ENCODE measurements at places on chromosomes 16 and 17.

DNA sequence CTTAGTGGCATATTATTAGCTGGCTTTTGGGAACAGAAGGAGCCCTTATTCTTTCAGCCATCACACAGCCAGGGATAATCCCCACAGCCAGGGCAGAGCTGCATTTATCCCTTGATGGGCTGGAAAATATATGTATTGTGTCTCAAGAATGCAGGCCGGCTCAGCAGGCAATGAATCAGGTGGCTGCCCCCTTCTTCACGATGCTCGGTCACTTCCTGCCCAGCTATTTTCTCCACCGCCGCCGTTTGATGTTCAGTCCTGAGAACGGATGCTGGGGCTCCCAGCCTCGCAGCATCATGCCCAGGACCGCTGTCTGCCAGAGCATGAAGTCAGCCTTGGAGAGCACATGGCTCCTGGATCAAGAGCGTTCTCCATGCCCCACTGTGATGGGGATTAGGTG is 4.3 kb upstream of the MYH3 start:
- H3K36me3 ChIP-seq = peaks cover 6% of the 10 kb centered on the region
- no peaks in the 10 kb centered on the region for H3K27me3 ChIP-seq
- no peaks in the 10 kb centered on the region for H3K4me1 ChIP-seq
- H3K4me3 ChIP-seq = no peak overlapping the region
- DNase-seq = no peak

DNA sequence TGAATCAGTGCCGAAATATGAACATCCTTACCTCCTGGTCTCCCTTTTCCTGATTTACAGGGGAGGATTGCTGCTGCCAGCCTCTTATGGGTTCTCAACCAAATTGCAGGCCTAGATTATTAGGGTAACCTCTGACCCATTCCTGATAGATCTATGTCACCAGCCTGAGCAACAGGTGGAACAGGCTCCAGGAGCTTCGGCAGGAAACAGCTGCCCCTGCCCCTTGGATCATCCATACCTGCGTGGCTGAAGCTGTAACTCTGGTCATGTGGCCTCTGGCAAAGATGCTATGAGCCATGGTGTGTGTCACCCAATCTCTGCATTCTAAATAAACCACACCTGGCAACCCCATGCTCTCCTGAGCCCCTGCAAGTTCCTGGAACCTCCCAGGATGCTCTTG is 18.4 kb upstream of the RBBP6 start:
- DNase-seq = no peak
- H3K36me3 ChIP-seq = no peaks in the 10 kb centered on the region
- no peaks in the 10 kb centered on the region for H3K4me1 ChIP-seq
- no peaks in the 10 kb centered on the region for H3K27me3 ChIP-seq

DNA sequence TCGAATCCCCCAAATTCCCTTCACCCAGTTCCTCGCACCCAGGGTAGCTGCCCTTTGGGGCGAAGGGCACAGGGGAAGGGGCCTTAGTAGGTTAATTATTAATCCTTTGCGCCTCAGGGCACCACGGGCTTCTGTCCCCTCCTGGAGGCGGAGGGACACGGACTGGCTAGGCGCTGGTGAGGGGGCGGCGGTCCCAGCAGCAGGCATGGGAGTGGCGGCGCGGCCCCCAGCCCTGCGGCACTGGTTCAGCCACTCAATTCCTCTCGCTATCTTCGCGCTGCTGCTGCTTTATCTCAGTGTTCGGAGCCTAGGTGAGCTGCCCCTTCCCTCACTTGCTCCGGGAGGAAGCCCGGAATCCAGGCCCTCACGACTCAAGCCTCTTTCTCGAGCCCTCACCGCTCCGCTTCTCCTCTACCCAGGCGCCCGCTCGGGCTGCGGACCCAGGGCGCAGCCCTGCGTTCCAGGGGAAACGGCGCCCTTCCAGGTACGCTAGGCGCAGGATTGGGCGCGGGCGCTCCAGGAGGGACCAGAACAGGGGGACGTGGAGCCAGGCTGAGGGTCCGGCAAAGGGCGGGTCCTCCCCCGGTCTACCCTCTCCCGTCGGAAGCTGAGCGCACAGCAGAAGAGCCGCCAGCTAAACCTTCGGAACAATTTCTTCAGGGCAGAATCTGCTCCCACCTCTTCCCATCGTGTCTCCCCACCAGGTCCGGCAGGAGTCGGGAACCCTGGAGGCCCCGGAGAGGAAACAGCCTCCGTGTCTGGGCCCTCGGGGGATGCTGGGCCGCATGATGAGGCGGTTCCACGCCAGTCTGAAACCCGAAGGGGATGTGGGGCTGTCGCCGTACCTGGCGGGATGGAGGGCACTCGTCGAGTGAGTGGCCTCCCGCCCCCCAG is at the start of gene GLTPD2:
Gene GLTPD2, plus strand, starts transcription at position 158 of the 894 bp plus-strand sequence. Its CDS starts 48 bp downstream, at position 206.
- H3K27me3 ChIP-seq = peaks cover 31% of the 10 kb centered on the region
- H3K4me1 ChIP-seq = peaks cover 57% of the 10 kb centered on the region
- H3K27ac ChIP-seq = no peak within 1 kb of the TSS
- H3K4me3 ChIP-seq = peak within 1 kb of the TSS; percentile 66

GRCh38 chr17:45338023-45338781 is 21.4 kb upstream of the MAP3K14 start:
- H3K27ac ChIP-seq = no peak overlapping the region
- no peak overlapping the region for H3K4me3 ChIP-seq
- H3K27me3 ChIP-seq = no peaks in the 10 kb centered on the region
- no peaks in the 10 kb centered on the region for H3K36me3 ChIP-seq

GRCh38 chr17:28865946-28866752 is 11.3 kb downstream of the ERAL1 start:
- H3K4me3 ChIP-seq = no peak overlapping the region
- no peaks in the 10 kb centered on the region for H3K4me1 ChIP-seq
- peaks cover 11% of the 10 kb centered on the region for H3K36me3 ChIP-seq
- no peak overlapping the region for H3K27ac ChIP-seq
- DNase-seq = no peak

GRCh38 chr16:72149676-72150464 is 22.1 kb downstream of the PMFBP1 start:
- H3K27me3 ChIP-seq = no peaks in the 10 kb centered on the region
- DNase-seq = no peak
- no peaks in the 10 kb centered on the region for H3K4me1 ChIP-seq
- no peak overlapping the region for H3K27ac ChIP-seq

DNA sequence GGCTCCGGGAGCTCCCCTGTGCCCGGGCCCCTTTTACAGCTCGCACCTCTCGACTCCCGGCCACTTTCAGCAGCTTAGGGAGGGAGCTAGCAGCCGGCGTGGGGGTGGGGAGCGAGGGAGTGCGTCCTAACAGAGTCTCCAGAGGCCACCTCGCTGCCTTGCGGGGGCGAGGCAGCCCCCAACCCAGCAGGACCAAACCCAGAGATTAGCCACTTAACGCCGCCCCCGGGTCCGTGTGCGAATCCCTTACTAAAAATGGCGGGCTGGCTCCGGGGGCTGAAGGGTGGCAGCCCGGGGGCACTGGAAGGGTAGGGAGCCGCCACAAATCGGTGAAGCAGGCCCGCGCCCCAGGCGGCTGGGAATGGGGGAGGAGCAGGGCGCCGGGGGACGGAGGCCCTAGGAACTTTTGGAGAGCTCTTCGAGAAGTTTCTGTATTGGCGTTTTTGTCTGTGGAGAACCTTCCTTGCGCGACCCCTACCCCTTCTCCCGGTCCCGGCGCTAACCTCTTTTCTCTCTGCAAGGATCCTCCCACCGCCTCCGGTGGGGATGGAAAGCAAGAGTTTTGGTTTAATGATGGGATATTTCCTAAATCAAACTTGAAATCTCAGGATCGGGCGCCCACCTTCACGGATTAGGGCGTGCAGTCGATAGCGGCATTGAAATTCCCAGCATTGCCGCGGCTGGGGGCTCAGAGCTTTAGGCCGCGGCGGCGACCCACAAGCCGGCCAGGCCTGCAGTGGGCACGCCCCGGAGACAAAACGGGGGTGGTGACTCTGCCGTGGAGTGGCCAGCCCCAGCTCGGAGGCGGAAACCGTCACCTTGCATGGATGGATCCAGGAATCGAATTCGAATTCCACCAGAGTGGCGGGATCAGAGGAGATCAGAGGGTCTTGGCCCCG is 793 bp upstream of the IRX3 start:
- no peak for DNase-seq
- H3K4me3 ChIP-seq = peak overlapping the region; percentile 47
- H3K27me3 ChIP-seq = peaks cover 92% of the 10 kb centered on the region
- peak overlapping the region; percentile 10 for H3K27ac ChIP-seq
- peaks cover 66% of the 10 kb centered on the region for H3K4me1 ChIP-seq

DNA sequence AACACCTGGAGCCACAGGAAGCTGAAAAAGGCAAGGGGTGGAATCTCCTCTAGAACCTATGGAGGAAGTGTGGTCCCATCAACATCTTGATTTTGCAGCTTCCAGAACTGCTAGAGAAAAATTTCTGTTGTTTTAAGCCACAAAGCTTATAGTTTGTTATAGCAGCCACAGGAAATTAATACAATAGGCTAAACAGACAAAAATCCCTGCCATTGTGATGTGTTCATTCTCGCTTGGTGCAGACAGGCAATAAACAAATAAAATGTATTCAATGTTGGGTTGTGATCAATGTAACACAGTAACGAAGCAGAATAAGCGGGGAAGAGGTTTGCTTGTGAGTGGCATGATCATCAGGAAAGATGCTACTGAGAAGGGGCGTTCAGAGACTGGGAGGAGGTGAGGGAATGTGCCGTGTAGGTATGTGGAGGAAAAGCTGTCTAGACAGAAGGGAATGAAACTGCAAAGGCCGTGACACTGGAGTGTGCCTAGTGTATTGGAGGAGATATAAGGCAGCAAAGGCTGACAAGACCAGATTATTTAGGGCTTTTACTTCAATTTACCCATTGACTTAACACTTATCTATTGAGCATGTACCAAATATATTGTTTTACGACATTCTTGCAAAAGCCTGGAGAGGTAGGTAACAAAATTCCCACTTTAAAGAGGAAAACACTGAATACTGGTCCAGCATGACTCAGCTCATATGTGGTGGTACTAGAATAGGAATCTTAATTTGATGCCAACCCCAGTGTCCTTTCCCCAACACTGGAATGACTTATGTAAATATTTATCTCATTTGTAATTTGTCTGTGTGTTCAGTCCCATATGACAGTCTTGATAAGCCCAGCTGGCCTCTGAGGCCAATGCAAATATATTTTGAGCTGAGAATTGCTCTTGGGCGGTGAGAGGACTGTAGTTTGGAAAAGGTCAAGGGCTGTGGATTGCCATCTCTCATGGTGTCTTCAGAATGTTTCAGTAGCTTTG is 375.9 kb downstream of the CDH13 start:
- H3K27me3 ChIP-seq = no peaks in the 10 kb centered on the region

- H3K27me3 ChIP-seq = peaks cover 8% of the 10 kb centered on the region
- H3K27ac ChIP-seq = no peak overlapping the region
- H3K36me3 ChIP-seq = no peaks in the 10 kb centered on the region
- peak overlapping the region; percentile 73 for H3K4me3 ChIP-seq
- peaks cover 9% of the 10 kb centered on the region for H3K4me1 ChIP-seq
- DNase-seq = no peak
These were observed 2.2 kb downstream of the GJC1 start for GRCh38 chr17:44827863-44828262.

DNA sequence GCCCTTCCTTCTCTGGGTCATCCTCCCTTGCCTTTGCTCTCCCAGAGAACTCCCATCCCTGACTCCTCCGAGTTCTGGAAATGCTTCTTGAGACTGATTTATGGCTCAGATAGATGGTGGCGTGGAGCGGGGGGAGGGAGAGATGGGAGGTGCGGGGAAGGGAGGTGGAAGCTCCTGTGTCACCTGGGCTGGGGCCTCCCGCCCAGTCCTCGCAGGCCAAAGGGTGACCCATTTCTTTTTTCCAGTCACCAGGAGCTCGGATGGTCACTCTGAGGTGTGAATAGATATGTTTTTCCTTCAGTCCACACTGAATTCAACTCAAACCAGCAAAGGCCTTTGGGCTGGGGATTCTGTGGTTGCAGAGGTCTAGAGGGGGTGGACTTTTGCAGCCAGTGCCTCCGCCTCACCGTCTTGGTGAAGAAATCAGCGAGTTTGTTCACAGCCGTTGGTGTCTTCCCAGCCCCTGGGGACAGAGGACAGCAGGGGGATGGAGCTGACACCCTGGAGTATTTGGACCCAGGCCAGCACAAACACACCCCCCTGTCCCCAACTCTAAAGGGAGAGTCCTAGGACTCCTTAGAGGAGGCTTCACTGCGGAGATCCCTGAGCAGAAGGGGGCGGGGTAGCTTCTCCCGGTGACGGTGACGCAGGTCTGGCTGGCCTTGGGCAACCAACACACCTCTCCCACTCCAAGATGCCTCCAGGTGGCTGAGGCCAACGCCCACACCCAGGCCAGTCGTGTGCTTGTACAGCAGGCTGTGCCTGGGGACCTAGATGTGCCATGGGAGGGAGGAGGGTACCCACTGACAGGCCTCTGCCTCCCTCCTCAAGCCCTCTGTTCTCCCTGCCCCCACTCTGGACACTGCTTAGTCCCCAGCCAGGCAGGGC is 80.6 kb downstream of the AMFR start:
- no peak overlapping the region for H3K4me3 ChIP-seq
- H3K36me3 ChIP-seq = peaks cover 99% of the 10 kb centered on the region
- H3K4me1 ChIP-seq = no peaks in the 10 kb centered on the region

DNA sequence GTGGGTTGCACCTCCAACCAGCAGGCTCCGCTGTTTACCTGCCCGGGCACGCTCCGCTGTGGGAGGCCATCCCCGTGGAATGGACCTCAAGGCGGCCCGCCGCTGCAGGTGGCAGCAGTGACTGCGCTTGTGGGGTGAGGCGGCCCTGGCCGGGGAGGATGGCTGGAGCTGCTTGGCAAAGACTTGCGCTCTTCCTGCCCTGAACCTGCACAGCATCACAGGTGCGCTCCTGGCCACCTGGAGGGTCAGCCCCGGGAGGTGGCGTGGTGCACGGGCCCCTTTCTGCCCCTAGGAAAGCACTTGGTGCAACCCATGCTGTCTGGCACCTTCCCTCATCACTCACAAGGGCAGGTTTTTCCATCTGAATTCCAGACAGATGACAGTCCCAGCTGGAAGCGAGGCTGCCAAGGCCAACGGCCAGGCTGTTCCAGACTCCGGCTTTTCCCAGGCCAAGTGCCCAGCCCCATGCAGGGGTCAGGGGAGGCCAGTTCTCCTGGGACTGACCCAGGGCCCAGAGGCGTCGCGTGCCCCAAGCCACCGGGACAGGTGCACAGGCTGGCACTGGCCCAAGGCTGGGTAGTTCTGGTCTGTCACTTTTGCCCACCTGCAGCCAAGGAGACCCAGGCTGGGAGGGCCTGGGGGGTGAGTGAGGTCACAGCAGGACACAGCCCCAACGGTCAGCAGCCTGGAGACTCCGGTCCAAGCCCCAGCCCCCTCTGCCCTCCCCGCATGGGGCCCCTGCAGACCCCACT is 13.3 kb downstream of the UTS2R start:
- peaks cover 26% of the 10 kb centered on the region for H3K36me3 ChIP-seq
- DNase-seq = no peak
- peaks cover 8% of the 10 kb centered on the region for H3K27me3 ChIP-seq
- H3K4me1 ChIP-seq = peaks cover 30% of the 10 kb centered on the region

- no peak overlapping the region for H3K4me3 ChIP-seq
- H3K27ac ChIP-seq = no peak overlapping the region
- peaks cover 3% of the 10 kb centered on the region for H3K4me1 ChIP-seq
- H3K36me3 ChIP-seq = no peaks in the 10 kb centered on the region
These were observed 253.0 kb downstream of the FOXL1 start for GRCh38 chr16:86831366-86831765.

GRCh38 chr16:89237733-89238132 is 20.2 kb downstream of the ZNF778 start:
- DNase-seq = no peak
- peaks cover 37% of the 10 kb centered on the region for H3K36me3 ChIP-seq
- H3K27me3 ChIP-seq = no peaks in the 10 kb centered on the region
- no peak overlapping the region for H3K27ac ChIP-seq
- no peak overlapping the region for H3K4me3 ChIP-seq

All from spinal cord (tissue), 10 donors.